GM23248 (cell line): ENCODE measurements at places on chromosomes 5 and 9. TPM values are rescaled to one million over a fixed set of nuclear protein-coding genes. Genes with fewer than 3 reads are reported as not detected.

DRD1 gene
- not detected in 2 replicates for total RNA-seq

SOHLH1 gene
- not detected in 2 replicates for total RNA-seq

PCDHB4 gene
- 0.22 and 0.63 TPM in 2 replicates for total RNA-seq

F12 gene
- 0.43 and 1.3 TPM in 2 replicates for total RNA-seq

FAM151B gene
- total RNA-seq = 3.4 and 7.8 TPM in 2 replicates

DNAI1 gene
- total RNA-seq = not detected in 2 replicates

FUT7 gene
- total RNA-seq = not detected in 2 replicates

PIP5K1B gene
- total RNA-seq = not detected in 2 replicates

PCSK1 gene
- total RNA-seq = 0.13 and 0.86 TPM in 2 replicates

ACTBL2 gene
- 0.11 and 0.76 TPM in 2 replicates for total RNA-seq

HRCT1 gene
- total RNA-seq = 0.76 and 1.2 TPM in 2 replicates

IFNA21 gene
- total RNA-seq = not detected in 2 replicates

ELOVL7 gene
- total RNA-seq = not detected in 2 replicates

ALDH1A1 gene
- total RNA-seq = not detected in 2 replicates

OGN gene
- total RNA-seq = 0.11 TPM in 1 of 2 replicates, not detected in the other

TSLP gene
- not detected in 2 replicates for total RNA-seq

NR5A1 gene
- not detected in 2 replicates for total RNA-seq

GABRA6 gene
- total RNA-seq = not detected in 2 replicates

IL5 gene
- not detected in 2 replicates for total RNA-seq

C9 gene
- not detected in 2 replicates for total RNA-seq
